ENCODE measurements at places on chromosomes 12 and 14.
A peak's percentile ranks its signal among the peaks of the same experiment; 100 is the strongest.

- no peak for DNase-seq
Observed at GRCh38 chr14:64118892-64119291, 175.3 kb downstream of the ESR2 start.

- peak; percentile 40 for DNase-seq
Observed at GRCh38 chr12:54220092-54220557, 31.3 kb upstream of the SMUG1 start.

DNA sequence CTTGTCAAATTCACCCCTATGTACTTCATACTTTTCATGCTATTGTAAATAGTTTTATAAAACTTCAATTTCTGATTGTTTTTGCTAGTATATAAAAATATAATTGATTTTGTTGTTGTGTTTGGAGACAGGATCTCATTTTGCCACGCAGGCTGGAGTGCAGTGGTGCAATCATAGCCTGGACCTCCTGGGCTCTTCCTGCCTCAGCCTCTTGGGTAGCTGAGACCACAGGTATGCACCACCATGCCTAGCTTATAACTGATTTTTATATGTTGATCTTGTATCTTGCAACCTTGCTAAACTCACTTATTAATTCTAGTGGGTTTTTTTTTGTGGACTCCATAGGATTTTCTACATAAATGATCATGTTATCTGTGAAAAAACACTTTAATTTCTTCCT lies 23.5 kb downstream of the ATP5MC2 start:
- DNase-seq = no peak

DNA sequence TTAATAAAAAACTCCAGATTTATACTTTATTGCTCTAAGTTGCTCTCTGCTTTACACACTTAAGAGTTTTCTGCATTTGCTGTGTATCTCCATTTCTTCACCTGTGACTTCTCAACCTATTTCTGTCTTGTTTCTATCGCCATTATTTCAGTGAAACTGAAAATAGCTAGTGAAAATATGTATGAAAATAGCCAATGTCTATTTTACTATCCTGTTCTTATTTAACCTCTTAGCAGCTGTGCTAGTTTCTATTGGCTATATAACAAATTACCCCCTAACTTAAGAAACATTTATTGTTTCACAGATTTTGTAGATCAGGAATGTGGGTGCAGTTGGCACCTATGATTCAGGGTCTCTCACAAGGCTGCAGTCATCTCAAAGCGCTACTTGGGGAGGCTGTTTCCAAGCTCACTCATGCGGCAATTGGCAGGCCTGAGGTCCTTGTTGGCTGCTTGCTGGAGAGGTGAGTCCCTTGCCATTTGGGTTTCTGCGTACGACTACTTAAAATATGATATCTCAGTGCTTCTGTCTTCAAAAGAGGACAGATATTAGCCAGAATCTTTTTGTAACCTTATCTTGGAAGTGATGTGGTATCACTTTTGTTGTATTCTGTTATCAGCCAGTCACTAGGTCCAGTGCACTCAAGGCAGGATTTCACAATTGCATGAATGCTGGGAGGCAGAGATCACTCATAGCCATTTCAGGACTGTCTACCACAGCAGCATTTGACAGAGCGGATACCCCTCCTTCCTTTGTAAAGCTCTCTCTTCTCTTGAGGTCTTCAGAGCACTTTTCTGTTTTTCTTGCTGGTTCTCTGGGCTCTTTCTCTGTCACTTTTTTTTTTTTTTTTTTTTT lies 7.2 kb downstream of the ERC1 start:
- DNase-seq = no peak

DNA sequence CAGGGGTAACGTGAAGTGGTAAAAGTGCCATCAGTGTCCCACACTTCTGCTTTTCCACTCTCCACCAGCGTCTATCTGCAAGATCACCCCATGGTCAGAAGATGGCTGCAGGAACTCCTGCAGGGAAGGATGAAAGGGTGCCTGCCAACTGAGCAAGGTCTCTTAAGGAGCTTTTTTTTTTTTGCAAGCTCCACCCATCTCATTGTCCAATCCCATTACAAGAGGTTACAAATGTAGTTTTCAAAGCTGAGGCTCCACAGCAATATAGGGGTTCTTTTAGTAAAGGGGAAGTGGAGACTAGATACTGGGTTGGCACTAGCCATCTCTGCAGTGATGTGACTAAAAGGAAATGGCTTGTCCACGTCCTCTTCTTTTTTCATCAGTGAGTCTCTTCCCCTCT lies 5.9 kb upstream of the BHLHE41 start:
- no peak for DNase-seq

DNA sequence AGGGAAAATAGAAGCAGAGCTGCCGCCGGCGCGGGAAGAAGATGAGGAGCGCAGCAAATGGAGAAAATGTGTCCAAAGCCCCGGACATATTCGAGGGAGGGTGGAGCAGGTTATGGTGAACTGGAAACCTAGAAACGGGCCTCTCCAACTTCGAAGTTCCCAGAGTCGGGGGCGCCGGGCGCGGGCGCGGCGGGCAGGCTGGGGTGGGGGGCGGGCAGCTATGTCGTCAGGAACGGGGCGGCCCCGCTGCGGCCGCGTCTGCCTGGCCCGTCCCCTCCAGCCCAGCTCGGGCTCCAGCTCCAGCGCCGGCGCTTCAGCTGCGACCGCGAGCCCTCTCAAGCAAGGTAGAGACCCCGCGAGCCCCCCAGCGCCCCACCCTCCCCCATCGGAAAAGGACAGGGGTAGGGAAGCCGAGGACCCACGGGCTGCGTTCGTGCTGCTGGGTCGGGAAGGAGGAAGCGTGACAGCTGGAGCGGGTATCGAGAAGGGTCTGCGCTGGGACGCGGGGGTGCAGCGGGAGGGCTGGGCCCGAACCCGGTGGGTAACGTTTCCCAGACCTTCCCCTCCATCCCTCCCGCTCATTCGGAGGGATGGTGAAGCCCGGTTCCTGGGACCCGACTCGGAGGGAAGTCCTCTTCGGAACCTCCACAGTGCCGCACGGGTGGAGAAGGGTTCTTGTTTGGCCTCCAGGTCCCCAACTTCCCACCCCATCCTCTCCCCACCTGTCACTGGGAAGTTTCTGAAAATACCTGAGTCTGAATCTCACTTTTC lies 1.0 kb downstream of the DGKA start:
- DNase-seq = no peak

DNA sequence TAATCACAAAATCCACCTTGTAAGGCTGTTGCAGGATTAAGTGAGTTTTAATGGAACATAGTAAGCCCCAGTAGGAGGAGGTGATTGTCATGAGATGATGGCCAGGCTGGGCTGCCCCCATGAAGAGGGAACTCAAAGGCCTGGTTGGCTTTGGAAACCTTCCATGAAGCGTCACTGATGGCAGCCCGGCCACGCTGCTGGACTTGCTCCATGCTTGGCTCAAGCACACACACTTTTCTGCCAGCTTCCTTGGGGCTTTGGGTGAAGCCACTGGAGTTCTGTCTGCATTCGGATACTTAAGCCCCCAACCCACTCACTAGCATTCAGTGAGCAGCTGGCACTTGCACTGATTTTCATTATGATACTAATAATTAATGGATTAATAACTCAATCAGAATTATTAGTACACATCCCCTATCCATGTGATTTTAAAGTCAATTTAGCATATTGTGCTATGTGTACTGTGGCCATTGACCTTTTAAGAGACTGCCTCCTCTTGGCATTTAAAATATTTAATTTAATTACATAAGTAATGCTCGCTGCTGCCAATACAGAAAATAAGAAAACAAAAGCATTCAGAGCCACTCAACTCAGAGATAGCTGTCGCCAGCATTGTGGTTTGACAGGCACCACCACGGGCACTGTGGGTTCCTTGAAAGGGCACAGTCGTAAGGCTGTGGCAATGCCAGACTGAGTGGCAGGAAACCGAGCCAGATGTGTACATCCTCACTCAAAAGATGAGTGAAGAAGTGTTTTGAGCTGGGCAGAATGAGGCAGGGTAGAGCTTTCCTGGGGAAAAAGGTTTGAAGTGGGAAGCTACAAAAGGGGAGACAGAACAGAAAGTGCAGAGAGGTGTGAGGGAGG lies 15.9 kb downstream of the KRT85 start:
- DNase-seq = no peak

DNA sequence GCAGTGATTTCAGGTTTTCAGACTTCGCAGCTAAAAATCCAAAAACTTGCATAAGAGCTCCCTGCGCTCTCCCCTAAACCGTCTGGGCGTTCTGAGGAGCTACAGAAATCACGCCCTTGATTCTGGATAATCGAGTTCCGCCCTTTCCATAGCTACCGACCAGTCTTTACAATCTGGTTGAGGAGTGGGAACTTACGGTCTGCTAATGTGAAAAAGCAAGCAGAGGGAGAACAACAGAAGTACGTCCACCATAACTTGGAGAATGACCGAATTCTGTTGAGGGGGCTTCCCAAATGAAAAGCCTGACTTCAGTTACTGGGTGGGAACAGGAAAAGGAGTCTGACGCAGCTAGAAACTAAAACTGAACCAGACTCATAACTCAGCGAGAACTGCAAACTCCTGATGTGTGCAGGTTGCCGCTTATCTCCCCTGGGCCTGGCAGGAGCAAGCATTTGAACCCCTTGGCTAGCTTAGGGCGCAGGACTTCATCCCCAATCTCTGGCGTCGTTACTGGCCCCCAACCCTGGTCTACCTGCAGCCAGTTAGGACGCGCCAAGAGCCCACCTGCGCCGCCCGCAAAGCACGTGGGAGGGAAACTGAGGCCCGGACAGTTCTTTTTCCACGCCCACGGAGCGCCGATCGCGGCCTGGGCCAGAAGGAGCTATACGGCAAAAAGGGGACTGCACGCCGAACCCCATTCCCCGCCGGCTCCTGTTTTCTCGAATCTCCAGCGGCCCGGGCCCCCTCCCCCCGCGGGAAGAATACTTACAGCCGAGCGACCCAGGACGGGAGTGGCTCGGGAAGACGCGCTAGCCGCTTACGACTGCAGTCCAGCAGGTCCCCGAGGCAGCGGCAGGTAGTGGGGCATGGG lies 838 bp downstream of the LRIG3 start:
- peak; percentile 1 for DNase-seq

DNA sequence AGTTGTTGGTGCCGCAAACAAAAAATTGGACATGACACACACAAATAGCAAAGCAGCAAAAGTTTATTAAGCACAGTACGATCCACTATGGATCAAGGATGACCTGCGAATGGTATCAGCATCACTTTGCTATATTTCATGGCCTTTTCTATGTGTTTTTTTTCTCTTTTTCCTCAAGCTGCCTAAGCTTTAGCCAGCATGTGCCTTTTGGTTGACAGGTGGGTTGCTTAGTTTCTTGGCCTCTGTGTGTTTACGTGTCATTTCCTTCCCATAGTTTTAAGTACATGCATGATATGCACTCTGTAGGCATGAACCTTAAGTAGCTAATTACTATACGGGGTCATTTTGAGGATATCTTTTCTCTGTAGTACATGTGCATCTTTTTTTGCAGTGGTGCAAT lies 9.8 kb downstream of the CD4 start:
- no peak for DNase-seq

- DNase-seq = peak; percentile 48
Observed at GRCh38 chr12:64256166-64256800, 34.2 kb upstream of the KICS2 start.

DNA sequence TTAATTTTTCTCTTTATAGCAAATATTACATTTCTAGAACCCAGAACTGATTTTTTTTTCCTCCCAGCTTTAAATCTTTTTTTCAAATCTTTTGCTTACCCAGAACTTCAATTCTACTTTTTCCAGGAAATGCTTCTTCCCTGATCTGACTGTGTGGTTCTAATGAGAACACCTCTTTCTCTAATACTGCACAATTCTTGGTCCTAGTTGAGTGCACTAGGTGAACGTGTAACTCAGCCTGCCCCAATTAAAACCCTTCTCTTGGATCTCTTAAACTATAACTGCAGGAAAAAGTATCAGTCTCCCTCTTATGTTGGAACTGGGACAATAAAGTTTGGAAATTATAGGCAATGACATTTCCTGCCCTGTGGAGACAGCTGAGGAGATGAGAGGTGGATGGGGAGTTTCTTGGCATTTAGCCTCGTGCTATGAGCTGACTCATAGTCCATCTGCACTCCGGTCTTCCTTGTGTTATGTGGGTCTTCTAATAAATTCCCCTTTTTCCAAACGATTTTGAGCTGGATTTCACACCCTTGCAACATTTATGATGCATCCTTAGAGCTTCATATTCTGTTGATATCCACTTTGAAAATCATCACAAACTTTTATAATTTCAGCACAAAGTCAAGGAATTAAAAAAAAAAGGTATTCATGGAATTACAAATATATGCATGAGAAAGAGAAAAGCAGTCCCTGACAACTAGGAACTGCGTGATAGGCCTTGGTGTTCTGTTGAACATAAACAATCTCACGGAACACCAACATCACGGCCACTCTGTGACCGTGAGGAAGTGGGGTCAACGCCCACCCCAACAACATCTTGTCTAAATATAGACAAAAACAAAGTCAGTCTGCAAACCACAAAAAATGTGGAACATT lies 52.4 kb downstream of the BRMS1L start:
- no peak for DNase-seq

DNA sequence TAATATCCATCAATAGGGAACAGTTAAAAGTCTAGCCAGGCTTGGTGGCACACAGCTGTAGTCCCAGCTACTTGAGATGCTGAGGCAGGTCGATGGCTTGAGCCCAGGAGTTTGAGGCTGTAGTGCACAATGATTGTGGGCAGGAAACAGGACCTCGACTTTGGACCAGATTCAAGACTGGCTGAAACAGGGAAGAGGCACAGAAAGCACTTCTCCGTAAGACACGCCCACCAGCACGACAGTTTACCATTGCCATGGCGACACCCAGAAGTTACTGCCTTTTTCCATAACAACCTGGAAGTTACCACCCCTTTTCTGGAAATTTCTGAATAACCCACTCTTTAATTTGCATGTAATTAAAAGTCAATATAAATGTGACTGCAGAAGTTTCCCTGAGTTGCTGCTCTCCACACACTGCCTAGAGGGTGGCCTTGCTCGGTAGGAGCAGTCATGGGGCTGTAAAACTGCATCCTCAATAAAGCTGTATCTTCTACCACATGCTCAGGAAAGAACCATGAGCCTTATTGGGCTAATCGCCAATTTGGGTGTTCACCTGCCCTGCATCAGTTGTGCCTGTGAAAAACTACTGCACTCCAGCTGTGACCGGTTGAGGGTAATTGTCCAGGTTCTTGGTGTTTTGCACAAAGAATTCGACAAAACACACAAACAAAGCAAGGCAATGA lies 4.6 kb upstream of the LRRC23 start:
- DNase-seq = no peak
